ENCODE measurements at places on chromosomes 4 and X. TPM values are rescaled to one million over a fixed set of nuclear protein-coding genes. Genes with fewer than 3 reads are reported as not detected.

EDA2R gene
- total RNA-seq = 1.7 TPM

SYNPO2 gene
- 2,313 TPM for total RNA-seq

PPBP gene
- total RNA-seq = not detected

PCDH19 gene
- 1.5 TPM for total RNA-seq

ARFIP1 gene
- total RNA-seq = 36.1 TPM

PNMA6A gene
- total RNA-seq = 1.2 TPM

CHRDL1 gene
- total RNA-seq = 220 TPM

CFP gene
- total RNA-seq = 12.9 TPM

CITED1 gene
- 0.45 TPM for total RNA-seq

EMCN gene
- 6.2 TPM for total RNA-seq

MFAP3L gene
- total RNA-seq = 9.1 TPM

SPANXN3 gene
- total RNA-seq = not detected

EBP gene
- 17.3 TPM for total RNA-seq

SMAD1 gene
- total RNA-seq = 19.5 TPM

L1CAM gene
- total RNA-seq = 26.5 TPM

TMEM35A gene
- 9.9 TPM for total RNA-seq

SH3TC1 gene
- total RNA-seq = 15.9 TPM

RTL3 gene
- total RNA-seq = 2.9 TPM

PRDM5 gene
- total RNA-seq = 16.1 TPM

SULT1B1 gene
- total RNA-seq = 0.42 TPM

ANXA10 gene
- not detected for total RNA-seq

COL4A6 gene
- total RNA-seq = 143 TPM

IDH3G gene
- total RNA-seq = 73.1 TPM

RHOXF2B gene
- not detected for total RNA-seq

FRAS1 gene
- total RNA-seq = 5.3 TPM

ADH1C gene
- 4.8 TPM for total RNA-seq

MAGEC1 gene
- total RNA-seq = not detected

PRDM8 gene
- total RNA-seq = 63.5 TPM

LANCL3 gene
- total RNA-seq = 0.83 TPM

AMBN gene
- not detected for total RNA-seq

AMTN gene
- total RNA-seq = not detected

UBE2A gene
- total RNA-seq = 32.5 TPM

RAI2 gene
- total RNA-seq = 26.2 TPM

MAP9 gene
- 11.4 TPM for total RNA-seq

CC2D2A gene
- total RNA-seq = 49.6 TPM

P2RY8 gene
- total RNA-seq = 3.1 TPM

TNIP3 gene
- total RNA-seq = 2.2 TPM

AWAT2 gene
- not detected for total RNA-seq

NAT8L gene
- total RNA-seq = 0.17 TPM

PLP1 gene
- total RNA-seq = 27.5 TPM

TRIM75 gene
- total RNA-seq = not detected

FOXO4 gene
- 31.5 TPM for total RNA-seq

VCX3A gene
- not detected for total RNA-seq

RNF128 gene
- under 0.01 TPM for total RNA-seq

RAB40AL gene
- total RNA-seq = 0.63 TPM

CHRNA9 gene
- not detected for total RNA-seq

ODAPH gene
- not detected for total RNA-seq

SYN1 gene
- total RNA-seq = 0.66 TPM
